Stomach (tissue), 19 donors: ENCODE measurements at places on chromosomes 4 and X. TPM values are rescaled to one million over a fixed set of nuclear protein-coding genes. Genes with fewer than 3 reads are reported as not detected.

- H3K4me1 ChIP-seq: peaks cover 5% of the 10 kb centered on the region
- no peak overlapping the region for H3K27ac ChIP-seq
- no peak for DNase-seq
- H3K36me3 ChIP-seq: no peaks in the 10 kb centered on the region
Measured at GRCh38 chr4:34271479-34272355, 1972.6 kb downstream of the ARAP2 start.

DNA sequence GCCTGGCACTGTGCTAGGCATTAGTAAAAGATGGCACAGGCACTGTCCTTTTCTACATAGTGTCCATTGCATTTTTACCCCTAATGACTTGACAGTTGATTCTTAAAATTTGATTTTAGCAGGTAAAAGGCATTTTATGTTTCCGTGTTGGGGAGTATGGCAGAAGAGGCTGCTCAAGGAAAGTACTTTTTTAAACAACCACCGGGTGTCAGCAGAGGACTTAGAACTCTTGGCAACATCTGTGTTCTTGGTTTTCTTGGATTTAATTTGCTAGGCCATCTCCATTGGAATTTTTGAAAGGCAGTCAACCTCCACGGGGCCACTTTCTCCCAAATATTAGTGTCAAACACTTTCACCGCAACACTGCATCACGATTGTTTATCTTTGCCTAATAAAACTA, 102.9 kb downstream of the TSPAN7 start:
- H3K36me3 ChIP-seq: no peaks in the 10 kb centered on the region
- DNase-seq: peak; percentile 77
- no peaks in the 10 kb centered on the region for H3K4me1 ChIP-seq
- no peak overlapping the region for H3K4me3 ChIP-seq

DNA sequence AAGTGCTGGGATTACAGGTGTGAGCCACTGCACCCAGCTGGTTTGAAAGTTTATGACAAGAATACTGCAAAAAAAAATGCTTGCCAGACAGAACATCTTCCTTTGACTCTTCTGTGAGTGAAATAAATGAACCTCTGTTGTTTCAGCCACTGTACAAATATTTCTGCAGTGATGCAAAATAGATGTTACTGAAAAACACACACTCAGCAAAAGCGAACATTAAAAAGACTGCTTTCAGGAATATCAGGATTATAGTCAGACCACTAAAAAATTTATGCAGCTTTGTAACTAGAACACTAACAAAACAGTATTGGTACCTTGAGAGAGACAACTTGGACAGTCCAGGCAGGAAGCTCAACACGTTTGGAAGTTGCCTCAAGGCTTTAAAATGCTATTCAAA, 16.9 kb upstream of the SEPSECS start:
- no peak overlapping the region for H3K4me3 ChIP-seq
- no peak overlapping the region for H3K27ac ChIP-seq
- no peaks in the 10 kb centered on the region for H3K36me3 ChIP-seq
- H3K4me1 ChIP-seq: no peaks in the 10 kb centered on the region

- no peaks in the 10 kb centered on the region for H3K27me3 ChIP-seq
- no peaks in the 10 kb centered on the region for H3K36me3 ChIP-seq
- H3K4me1 ChIP-seq: peaks cover 81% of the 10 kb centered on the region
- no peak overlapping the region for H3K27ac ChIP-seq
- H3K4me3 ChIP-seq: no peak overlapping the region
Measured at GRCh38 chr4:7901311-7901885, 38.3 kb downstream of the AFAP1 start.

- peaks cover 6% of the 10 kb centered on the region for H3K27me3 ChIP-seq
- H3K36me3 ChIP-seq: no peaks in the 10 kb centered on the region
- no peaks in the 10 kb centered on the region for H3K4me1 ChIP-seq
- H3K4me3 ChIP-seq: no peak overlapping the region
- no peak overlapping the region for H3K27ac ChIP-seq
Measured at GRCh38 chr4:67325791-67326190, 219.5 kb downstream of the CENPC start.

GRCh38 chr4:184795214-184795844, 30.4 kb downstream of the ACSL1 start:
- H3K4me1 ChIP-seq: peaks cover 13% of the 10 kb centered on the region
- no peak overlapping the region for H3K4me3 ChIP-seq
- peak; percentile 61 for DNase-seq

DNA sequence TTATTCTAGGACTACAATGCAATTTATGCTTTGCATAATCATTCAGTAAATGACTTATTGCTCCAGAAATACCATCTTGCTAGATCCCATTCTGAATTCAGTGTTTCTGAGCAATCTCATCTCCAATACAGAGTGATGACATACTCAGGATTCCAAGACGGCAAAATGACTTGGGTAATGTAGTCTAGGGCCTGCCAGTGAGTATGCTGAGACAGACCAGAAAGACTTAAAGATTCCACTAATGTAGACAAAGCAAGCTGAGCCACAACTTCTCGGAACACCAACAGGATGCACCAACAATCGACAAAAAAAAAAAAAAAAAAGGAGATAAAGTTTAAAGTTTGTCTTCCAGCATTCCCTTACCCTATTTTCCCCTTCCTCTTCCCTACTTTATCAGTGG, 919 bp upstream of the SEC24B start:
- peak overlapping the region; percentile 90 for H3K27ac ChIP-seq
- H3K4me1 ChIP-seq: peaks cover 26% of the 10 kb centered on the region
- no peaks in the 10 kb centered on the region for H3K27me3 ChIP-seq
- DNase-seq: peak; percentile 58
- H3K4me3 ChIP-seq: peak overlapping the region; percentile 90
- H3K36me3 ChIP-seq: no peaks in the 10 kb centered on the region

GRCh38 chr4:31737419-31737818, 1017.2 kb downstream of the PCDH7 start:
- H3K4me1 ChIP-seq: no peaks in the 10 kb centered on the region
- H3K27me3 ChIP-seq: no peaks in the 10 kb centered on the region
- H3K27ac ChIP-seq: no peak overlapping the region
- no peak overlapping the region for H3K4me3 ChIP-seq
- no peak for DNase-seq
- no peaks in the 10 kb centered on the region for H3K36me3 ChIP-seq

- H3K36me3 ChIP-seq: no peaks in the 10 kb centered on the region
Measured at GRCh38 chr4:24489870-24490269, 94.5 kb downstream of the DHX15 start.

DNA sequence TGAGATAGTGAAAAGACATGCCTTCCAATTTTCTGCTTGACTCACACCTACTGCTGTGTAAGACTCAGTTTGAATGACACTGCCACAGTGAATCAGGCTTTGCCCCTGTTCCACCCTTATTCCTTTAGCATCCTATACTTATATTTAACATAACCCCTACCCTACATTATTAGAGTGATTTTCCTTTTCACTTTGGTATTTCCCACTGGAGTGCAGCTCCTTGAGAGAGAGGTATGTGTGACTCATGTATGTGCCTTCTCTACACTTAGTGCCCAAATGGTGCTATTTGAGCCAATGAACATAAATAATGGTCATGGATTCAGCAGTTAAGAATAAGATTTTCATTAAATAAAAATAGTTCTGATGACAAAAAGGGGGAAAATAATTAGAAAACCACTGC, 69.5 kb downstream of the RRAGB start:
- no peaks in the 10 kb centered on the region for H3K27me3 ChIP-seq
- DNase-seq: no peak
- H3K36me3 ChIP-seq: no peaks in the 10 kb centered on the region
- H3K4me3 ChIP-seq: no peak overlapping the region

DNA sequence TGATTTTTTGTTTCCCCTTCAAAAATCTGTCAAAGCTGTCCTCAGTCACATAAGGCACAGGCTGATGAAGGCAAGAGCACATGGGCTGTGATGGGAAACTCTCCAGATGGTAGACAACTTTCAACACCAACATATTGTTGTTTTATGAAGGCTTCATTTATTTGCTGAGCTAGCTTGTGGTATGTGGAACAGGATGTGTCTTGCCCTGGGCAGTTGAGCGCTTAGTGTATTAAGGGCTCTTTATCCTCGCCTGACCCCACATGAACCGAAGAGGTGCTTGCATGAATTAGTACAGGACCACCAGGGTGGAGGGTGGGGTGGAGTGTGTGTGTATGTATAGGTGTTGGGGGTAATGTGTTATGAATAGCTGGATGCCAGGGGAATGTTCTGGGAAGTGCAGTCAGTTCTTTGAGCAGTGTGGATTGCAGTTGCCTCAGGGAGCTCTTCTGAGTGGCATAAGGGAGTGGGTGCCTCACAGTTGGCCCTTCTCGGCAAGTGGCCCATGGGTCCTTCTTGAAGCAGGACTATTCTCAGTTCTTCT, 103.1 kb downstream of the PHEX start:
- H3K27me3 ChIP-seq: no peaks in the 10 kb centered on the region
- no peak overlapping the region for H3K27ac ChIP-seq
- peak; percentile 23 for DNase-seq
- H3K4me3 ChIP-seq: no peak overlapping the region

GRCh38 chr4:122845760-122846159, 19.1 kb downstream of the FGF2 start:
- H3K27me3 ChIP-seq: no peaks in the 10 kb centered on the region
- H3K4me1 ChIP-seq: no peaks in the 10 kb centered on the region
- no peak overlapping the region for H3K4me3 ChIP-seq
- no peak overlapping the region for H3K27ac ChIP-seq

- H3K4me1 ChIP-seq: no peaks in the 10 kb centered on the region
- H3K27me3 ChIP-seq: peaks cover 3% of the 10 kb centered on the region
- H3K27ac ChIP-seq: no peak overlapping the region
- DNase-seq: peak; percentile 28
- no peak overlapping the region for H3K4me3 ChIP-seq
- H3K36me3 ChIP-seq: no peaks in the 10 kb centered on the region
Measured at GRCh38 chrX:17535229-17535628, 160.2 kb downstream of the NHS start.

- no peaks in the 10 kb centered on the region for H3K27me3 ChIP-seq
- H3K4me1 ChIP-seq: peaks cover 31% of the 10 kb centered on the region
- H3K27ac ChIP-seq: peak overlapping the region; percentile 79
- no peak for DNase-seq
- no peaks in the 10 kb centered on the region for H3K36me3 ChIP-seq
Measured at GRCh38 chrX:119758731-119759247, 401 bp downstream of the SOWAHD start.

DNA sequence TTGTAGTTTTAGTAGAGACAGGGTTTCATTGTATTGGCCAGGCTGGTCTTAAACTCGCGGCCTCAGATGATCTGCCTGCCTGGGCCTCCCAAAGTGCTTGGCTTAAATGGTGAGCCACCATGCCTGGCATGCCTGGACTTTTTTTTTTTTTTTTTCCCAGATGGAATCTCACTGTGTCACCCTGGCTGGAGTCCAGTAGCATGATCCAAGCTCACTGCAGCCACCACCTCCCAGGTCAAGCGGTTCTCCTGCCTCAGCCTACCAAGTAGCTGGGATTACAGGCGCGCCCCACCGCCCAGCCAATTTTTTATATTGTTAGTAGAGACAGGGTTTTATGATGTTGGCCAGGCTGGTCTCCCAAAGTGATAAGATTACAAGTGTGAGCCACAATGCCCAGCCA, 8.4 kb downstream of the UBE2K start:
- no peaks in the 10 kb centered on the region for H3K27me3 ChIP-seq
- no peak overlapping the region for H3K4me3 ChIP-seq
- H3K4me1 ChIP-seq: peaks cover 75% of the 10 kb centered on the region
- H3K36me3 ChIP-seq: peaks cover 14% of the 10 kb centered on the region
- H3K27ac ChIP-seq: peak overlapping the region; percentile 58

GRCh38 chr4:2263926-2264321, 2.0 kb upstream of the MXD4 start:
- peaks cover 34% of the 10 kb centered on the region for H3K4me1 ChIP-seq
- no peaks in the 10 kb centered on the region for H3K27me3 ChIP-seq
- H3K4me3 ChIP-seq: no peak overlapping the region
- DNase-seq: no peak
- H3K27ac ChIP-seq: no peak overlapping the region
- peaks cover 4% of the 10 kb centered on the region for H3K36me3 ChIP-seq

GRCh38 chr4:134747108-134747805, 545.7 kb upstream of the PABPC4L start:
- no peak for DNase-seq
- no peaks in the 10 kb centered on the region for H3K4me1 ChIP-seq
- no peak overlapping the region for H3K27ac ChIP-seq
- no peaks in the 10 kb centered on the region for H3K36me3 ChIP-seq
- no peaks in the 10 kb centered on the region for H3K27me3 ChIP-seq
- H3K4me3 ChIP-seq: no peak overlapping the region

Gene SPACA5B
- total RNA-seq: not detected

Gene BRS3
- not detected for total RNA-seq

Gene SNCA
- not detected for total RNA-seq

Gene FGF2
- total RNA-seq: 29.2 TPM
